CD4-positive, alpha-beta T cell (primary cell): ENCODE measurements at places on chromosomes 4 and X. TPM values are rescaled to one million over a fixed set of nuclear protein-coding genes. Genes with fewer than 3 reads are reported as not detected.

DNA sequence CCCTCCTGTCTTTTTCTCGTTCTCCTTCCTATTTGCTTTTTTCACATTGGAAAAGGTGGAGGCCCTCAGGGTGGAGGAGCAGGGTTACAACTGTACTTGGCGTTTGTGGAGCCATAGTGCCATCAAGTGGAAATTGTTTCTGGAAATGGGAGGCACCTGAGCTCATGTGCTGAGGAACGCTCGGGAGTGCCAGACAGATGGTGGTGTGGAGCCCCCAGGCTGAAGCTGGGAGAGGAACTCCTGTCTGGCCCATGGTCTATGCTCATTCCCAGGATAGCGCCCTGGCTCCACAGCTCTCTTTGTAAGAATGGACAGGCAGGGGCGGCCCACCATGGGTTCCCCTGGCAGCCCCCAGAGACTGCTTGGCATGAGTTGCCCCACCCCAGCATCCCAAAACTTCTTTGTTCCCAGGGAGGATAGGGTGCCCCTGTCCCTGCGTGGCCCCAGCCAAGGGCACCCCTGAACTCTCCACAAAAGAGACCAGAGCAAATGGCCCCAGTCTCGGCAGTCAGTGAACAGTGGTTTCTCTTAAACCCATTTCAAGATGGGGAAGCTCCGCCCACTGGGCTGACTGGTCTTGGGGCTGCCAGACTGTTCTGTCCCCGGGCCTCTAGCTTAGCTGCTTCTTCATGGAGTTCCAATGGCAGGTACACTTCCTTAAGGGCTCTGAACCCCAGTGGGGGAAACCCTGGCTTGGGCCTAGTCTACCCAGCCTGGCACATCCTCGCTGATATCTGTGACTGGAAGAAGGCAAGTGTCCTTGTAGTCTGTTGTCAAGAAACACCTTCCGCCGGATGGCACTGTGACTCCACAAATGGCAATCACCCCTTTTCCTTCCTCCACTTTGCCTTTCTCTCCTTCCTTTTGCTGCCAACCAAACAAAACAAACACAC, 70.1 kb downstream of the NBDY start:
- DNase-seq: peak; percentile 13
- H3K27ac ChIP-seq: no peak overlapping the region
- H3K4me1 ChIP-seq: peaks cover 62% of the 10 kb centered on the region
- H3K4me3 ChIP-seq: no peak overlapping the region

DNA sequence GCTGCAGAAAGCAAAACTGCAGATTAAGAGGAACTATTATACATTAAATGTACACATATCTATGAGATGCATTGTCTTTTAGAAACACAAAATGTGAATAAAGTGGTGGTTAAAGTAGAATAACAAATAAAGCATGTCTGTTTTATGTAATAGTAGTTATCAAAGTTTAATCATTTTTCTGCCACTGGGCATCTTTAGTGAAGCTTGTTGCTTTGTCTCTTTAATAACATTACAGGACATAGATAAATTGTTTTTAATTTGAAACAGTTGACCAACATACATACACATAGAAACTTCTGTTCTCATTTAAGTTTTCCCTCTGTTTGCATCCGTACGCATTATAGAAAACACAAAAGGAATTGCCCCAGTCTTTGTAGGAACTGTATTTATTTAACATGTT, 1700.0 kb upstream of the ADGRL3 start:
- no peak overlapping the region for H3K4me3 ChIP-seq
- no peaks in the 10 kb centered on the region for H3K27me3 ChIP-seq
- H3K36me3 ChIP-seq: no peaks in the 10 kb centered on the region
- no peak for DNase-seq

GRCh38 chrX:95729401-95729800, 955.2 kb upstream of the DIAPH2 start:
- no peaks in the 10 kb centered on the region for H3K4me1 ChIP-seq
- H3K4me3 ChIP-seq: no peak overlapping the region
- H3K36me3 ChIP-seq: no peaks in the 10 kb centered on the region
- H3K27me3 ChIP-seq: no peaks in the 10 kb centered on the region

GRCh38 chr4:142516686-142517526, 329.2 kb downstream of the INPP4B start:
- no peak overlapping the region for H3K27ac ChIP-seq
- no peaks in the 10 kb centered on the region for H3K36me3 ChIP-seq
- no peak for DNase-seq
- no peaks in the 10 kb centered on the region for H3K4me1 ChIP-seq

DNA sequence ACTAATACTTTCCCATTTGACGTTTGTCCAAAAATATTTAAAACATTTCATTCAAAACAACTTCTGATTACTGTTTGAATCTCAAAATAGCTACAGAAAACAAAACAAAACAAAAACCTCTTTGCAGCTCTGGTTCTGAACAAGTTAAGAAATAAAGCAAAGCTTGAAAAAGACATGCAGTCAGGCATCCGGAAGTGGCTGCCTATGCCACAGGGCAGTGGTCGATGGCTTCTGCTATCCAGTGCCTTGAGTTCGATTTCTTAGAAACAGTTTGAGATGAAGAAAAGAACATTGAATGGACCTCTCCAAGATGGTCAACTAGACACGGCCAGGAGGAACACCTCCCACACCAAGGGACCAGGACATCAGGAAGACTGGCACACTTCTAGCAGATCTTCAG, 125.3 kb downstream of the SCFD2 start:
- DNase-seq: no peak
- no peaks in the 10 kb centered on the region for H3K27me3 ChIP-seq
- H3K36me3 ChIP-seq: no peaks in the 10 kb centered on the region
- H3K4me3 ChIP-seq: no peak overlapping the region
- H3K27ac ChIP-seq: no peak overlapping the region

DNA sequence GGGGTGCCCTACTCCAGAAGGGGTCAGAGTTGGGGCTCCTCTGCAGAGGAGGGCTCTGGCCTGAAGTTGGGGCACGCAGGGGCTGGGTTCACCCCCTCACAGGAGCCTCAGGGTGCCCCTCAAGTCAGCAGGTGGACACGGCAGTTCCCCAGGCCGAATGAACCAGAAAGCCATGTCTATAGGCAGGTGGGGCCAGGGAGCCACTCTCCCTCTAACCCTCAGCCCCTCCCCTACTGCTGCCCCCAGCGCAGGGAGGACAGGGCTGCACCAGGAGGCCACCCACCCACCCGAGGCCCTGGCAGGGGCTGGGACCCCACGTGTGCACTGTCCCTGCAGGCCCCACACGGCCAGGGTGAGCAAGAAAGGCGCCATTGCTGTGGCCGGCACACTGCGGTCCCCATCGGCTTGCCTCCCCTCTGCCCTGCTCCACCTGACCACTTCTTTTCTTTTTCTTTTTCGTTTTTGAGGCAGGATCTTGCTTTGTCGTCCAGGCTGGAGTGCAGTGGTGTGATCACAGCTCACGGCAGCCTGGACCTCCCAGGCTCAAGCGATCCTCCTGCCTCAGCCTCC, 83.8 kb downstream of the FAM53A start:
- no peak overlapping the region for H3K27ac ChIP-seq
- H3K27me3 ChIP-seq: no peaks in the 10 kb centered on the region
- H3K36me3 ChIP-seq: no peaks in the 10 kb centered on the region
- H3K4me3 ChIP-seq: no peak overlapping the region
- DNase-seq: no peak
- H3K4me1 ChIP-seq: peaks cover 21% of the 10 kb centered on the region

DMP1 gene
- not detected for total RNA-seq

TSR2 gene
- total RNA-seq: 36.5 TPM

ANK2 gene
- not detected for total RNA-seq

UBA1 gene
- total RNA-seq: 70.0 TPM
